ENCODE measurements at places on chromosomes 16 and 17.

DNA sequence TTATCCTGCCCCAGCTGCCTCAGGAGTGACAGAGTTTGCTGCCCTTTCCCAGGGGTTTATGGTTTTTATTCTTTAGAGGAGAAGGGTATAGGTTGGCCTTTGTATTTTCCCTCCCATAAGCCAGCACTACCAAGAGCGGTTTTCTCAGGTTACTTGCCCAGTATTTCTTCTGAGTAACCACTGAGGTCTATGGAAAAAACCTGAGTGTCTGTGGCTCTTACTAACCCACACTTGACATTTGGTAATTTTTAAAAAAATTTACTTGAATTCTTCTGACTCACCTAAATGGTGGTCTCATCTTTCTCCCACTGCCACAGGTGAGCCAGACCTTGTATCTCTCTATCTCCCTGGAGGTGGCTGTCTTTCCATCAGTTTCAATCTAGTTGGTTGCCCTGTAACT lies 6.0 kb downstream of the SLC7A6 start:
- no peak for DNase-seq

GRCh38 chr16:1689853-1690252 lies 11.8 kb downstream of the JPT2 start:
- no peak for DNase-seq

DNA sequence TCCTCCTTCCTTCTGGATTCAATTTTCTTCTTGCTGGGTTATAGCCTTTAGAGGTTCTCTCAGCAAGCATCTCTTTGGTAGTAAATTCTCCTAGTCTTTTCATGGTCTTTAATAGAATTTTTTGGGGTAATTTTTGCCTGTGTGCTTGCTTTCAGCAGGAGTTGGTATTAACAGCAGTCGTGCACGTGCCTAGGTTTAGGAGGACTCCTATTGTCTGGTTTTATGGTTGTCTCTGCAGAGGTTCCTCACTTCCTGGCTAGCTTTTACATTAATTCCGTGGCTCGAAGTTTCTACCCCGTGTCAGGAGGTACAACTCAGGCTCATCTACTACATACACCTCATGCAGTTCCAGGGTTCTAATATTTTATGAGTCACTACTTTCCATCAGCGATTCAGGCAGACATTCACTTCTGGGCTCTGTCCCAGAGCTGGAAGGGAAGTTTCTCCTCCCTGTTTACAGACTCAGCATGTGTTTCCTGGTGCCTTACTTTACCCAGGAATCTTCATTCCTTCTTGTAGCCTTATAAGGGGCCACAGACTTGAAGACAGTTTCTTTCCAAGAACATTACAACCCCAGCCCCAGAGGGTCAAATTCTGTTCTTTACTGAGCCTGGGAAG lies 643.6 kb downstream of the HS3ST4 start:
- no peak for DNase-seq

- no peak for DNase-seq
These were observed 8.6 kb upstream of the CENPV start for GRCh38 chr17:16361874-16362273.

- no peak for DNase-seq
These were observed 25.5 kb upstream of the CBLN1 start for GRCh38 chr16:49307176-49307575.

GRCh38 chr17:33291248-33292200 lies 1.6 kb downstream of the ASIC2 start:
- no peak for DNase-seq

DNA sequence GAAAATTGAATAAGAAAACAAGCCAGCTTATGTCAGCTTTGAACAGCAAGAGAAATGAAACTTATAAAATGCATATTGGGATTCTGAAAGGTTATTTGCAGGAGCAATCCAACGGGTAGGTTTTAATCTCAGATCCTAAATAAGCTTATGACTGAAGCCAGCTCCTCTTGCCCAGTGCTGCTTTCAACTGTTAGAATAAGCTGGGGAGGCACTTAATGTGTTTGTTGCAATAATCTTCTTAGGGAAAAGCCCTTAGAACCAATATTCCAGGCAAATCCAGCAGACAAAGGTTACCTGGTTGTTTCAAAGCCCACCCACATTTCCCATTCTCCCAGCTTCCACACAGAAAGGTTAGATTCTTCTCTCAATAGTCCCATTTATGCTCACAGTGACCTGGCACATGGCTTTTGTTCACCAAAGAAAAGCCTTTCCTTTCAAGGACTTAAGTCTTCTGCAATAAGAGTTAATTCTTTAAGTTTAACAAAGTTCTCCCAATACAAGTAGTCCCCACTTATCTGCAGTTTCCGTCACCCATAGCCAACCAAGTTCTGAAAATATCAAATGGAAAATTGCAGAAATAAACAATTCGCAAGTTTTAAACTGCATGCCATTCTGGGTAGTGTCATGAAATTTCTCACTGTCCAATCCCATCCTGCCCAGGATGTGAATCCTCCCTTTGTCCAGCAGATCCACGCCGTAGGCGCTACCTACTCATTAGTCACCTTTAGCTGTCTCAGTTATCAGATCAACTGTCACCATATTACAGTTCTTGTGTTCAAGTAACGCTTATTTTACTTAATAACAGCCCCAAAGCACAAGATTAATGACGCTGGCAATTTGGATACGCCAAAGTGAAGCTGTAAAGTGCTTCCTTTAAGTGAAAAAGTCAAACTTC lies 5.9 kb downstream of the TEX2 start:
- no peak for DNase-seq

- no peak for DNase-seq
These were observed 1.3 kb downstream of the KIAA0513 start for GRCh38 chr16:85028685-85029407.

- peak; percentile 19 for DNase-seq
These were observed 8.1 kb downstream of the MRPL58 start for GRCh38 chr17:75020331-75021110.

DNA sequence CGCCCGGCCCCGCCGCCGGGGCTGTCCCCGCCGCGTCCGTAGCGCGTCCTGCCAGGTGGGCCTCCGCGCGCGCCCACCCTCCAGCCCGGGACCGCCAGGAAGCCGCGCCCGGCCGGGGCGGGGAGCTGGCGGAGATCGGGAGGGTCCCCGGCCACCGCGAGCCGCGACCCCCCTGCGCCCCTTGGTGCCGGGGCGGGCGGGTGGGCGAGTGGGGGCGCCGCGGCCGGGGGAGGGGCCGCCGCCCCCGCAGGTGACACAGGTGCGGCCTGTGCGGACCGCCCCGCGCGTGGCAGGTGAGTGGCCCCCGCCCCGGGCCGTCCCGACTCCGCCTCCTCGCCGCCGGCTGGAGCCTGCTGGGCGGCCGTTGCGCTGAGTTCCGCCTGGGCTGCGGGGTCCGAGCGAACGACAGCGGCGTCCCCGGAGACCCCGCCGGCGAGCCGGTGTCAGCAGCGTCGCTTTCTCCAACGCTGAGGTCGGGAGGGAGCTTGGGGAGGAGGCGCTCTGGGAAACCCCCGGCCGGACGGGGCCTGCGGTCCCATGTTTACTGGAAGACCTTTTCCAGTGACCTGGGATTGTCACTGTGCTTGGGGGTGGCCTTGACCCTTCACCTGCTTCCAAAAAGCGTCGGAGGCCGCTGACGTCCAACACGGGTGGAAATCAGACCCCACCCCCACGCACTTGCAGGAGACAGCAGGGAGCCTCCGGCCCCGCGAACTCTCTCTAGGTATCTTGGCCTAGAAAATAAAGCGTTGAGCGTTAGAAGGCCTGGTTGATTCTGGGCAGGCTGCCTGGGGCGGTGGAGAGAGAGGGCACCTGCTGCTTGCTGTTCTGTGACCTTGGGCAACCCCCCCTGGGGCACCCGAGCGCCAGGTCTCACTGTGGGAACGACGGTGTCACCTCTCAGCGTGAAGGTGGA lies 542 bp downstream of the KLHL36 start:
- no peak for DNase-seq

- no peak for DNase-seq
These were observed 11.2 kb downstream of the METTL16 start for GRCh38 chr17:2500446-2500845.

GRCh38 chr16:67786491-67786890 lies 19.9 kb downstream of the RANBP10 start:
- no peak for DNase-seq

DNA sequence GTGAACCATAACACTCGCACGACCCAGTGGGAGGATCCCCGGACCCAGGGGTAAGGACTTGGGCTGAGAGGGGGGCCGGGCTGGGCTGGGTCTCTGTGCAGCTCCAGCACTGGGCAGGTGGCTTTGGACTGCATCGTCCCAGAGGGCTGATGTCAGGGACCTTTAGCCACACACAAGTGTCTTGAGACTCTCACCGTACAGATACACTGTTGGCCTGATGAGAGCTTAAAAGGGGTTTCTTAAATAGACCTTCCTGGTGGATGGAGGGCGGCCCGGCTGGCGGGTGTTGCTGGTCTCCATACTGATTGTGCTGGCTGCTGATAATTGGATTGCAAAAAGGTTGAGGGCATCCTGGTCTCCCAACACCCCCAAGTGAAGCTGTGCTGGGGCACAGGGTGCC lies 21.7 kb upstream of the CLEC18A start:
- DNase-seq: no peak

- DNase-seq: no peak
These were observed 34.5 kb downstream of the SIAH1 start for GRCh38 chr16:48350736-48351135.

GRCh38 chr17:9937241-9937761 lies 32.2 kb upstream of the RCVRN start:
- DNase-seq: peak; percentile 19

GRCh38 chr16:2150418-2151187 lies 2.2 kb downstream of the RAB26 start:
- no peak for DNase-seq

GRCh38 chr17:80053102-80053501 lies 16.7 kb downstream of the CCDC40 start:
- no peak for DNase-seq

- DNase-seq: no peak
These were observed 5.3 kb upstream of the NOD2 start for GRCh38 chr16:50688083-50688482.

- no peak for DNase-seq
These were observed 38.9 kb upstream of the ATP2A3 start for GRCh38 chr17:4003131-4003500.

GRCh38 chr17:69909389-69909788 lies 165.6 kb upstream of the KCNJ16 start:
- no peak for DNase-seq

GRCh38 chr16:9286930-9287329 lies 195.5 kb downstream of the HAPSTR1 start:
- no peak for DNase-seq

DNA sequence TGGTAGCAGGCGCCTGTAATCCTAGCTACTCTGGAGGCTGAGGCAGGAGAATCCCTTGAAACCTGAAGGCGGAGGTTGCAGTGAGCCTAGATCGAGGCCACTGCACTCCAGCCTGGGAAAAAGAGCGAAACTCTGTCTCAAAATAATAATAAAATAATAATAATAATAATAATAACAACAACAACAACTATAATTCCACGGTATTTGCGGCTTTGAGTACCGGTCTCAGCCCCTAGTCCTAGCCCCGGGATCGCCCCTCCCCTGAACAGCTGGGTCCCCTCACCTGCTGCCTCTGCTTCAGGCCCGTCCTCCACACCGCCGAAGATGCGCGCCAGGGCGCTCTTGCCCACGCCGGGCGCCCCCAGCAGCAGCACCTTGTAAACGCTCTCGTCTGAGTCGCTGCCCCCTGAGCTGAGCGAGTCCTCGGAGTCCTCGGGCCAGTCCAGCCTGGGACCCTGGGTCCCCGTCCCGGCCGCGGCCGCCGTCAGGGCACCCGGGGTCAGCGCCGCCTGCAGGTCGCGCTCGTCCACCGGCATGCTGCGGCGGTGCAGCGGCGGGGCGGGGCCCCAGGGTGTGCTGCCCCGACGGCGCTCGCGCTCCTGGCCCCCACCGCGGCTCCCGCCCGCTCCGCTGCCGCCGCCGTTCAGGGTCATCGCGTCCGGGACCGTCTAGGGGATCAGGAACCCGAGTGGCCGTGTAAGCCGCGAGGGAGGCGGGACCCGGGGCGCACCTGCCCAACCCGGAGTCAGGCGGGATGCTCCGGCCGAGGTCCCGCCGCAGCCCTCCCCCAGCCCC lies 611 bp downstream of the RRAD start:
- no peak for DNase-seq

DNA sequence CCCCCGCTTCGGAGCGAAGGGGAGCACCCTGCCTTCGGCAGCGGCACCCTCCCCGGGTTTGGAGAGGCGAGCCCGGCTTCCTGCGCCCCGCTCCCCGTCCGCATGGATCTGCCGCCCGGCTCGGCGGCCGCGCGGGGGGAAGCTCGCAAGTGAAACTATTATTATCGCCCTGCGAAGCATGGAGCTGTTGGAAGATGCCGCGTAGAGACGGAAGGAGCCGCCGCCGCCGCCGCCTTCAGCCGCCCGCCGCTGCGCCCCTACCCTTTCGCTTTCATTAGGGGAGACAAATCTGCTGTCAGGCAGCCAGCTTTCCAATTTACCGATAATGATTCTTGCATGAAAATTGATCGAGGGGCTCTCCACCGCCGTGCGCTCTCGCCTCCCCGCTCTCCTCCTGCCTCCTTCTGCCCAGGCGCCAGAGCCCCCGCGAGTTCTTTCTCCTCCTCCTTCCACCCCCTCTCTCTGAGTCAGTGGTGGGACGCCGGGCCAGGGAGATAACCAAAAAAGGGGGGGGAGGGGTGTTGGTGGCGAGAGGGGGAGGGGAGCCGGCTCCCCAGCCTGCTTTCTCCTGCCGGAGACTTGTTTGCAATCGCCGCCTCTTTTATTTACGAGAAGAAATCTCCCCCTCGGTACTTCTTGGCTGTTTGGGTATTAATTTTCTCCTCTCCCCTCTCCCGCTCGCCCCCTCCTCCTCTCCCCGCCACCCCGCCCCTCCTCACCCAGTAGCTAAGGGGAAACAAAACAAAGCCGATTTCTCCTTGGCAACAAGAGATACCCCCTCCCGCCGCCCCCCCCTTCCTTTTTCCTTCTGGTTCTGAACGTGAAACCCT lies 58.0 kb upstream of the GSE1 start:
- no peak for DNase-seq

- no peak for DNase-seq
These were observed 1.0 kb upstream of the TMEM235 start for GRCh38 chr17:78230252-78230962.

- peak; percentile 63 for DNase-seq
These were observed at the start of gene CDT1 for GRCh38 chr16:88803264-88803987. Gene CDT1, plus strand, starts transcription at chr16:88803789. Its CDS starts 43 bp downstream, at chr16:88803832.

DNA sequence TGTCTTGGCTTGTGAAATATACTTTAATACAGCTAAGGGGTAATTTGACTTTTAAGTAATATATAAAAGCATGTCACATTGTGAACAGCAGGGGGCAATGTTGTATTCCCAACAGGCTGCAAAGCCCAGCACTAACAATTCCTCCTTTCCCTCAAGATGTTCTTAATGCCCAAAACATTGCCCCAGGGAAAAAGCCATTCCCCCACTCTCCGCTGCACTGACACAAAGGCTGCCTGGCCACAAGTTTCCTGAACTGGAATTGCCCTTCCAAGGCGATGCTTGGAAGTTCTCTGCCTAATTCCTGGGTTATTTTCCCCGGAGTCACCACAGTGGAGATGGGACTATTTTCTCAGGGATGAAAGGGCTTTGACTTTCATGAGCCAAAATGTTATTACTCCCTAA lies 27.2 kb downstream of the CLEC16A start:
- no peak for DNase-seq

- DNase-seq: no peak
These were observed 213.1 kb downstream of the SEC14L1 start for GRCh38 chr17:77353684-77354419.

All from C1 segment of cervical spinal cord (tissue), 14 donors.